Fibroblast of skin of abdomen (primary cell): ENCODE measurements at places on chromosomes 3 and 15.

DNA sequence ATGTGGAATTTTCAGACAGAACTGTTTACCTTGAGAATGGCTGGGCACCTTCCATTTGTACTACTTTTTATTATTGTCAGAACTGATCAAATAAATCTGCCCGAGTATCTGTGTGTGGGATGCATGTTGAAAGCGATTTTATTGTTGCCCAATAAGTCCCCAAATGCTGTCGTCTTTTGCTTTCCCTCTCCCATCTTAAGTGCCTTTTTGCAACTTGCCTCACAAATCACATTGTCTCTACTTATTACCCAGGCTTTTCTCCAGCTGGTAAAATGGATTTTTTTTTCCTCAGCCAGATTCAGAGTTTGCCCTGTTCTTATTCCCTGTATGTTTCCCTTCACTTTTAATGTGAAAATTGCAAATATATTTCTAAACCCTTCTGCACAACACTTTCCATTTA, 163.1 kb downstream of the CNTN4 start:
- DNase-seq = no peak

GRCh38 chr15:92917598-92918407, 17.7 kb downstream of the CHD2 start:
- DNase-seq = peak; percentile 91

- DNase-seq = no peak
Observed at GRCh38 chr3:166444756-166445155, 607.5 kb upstream of the BCHE start.

DNA sequence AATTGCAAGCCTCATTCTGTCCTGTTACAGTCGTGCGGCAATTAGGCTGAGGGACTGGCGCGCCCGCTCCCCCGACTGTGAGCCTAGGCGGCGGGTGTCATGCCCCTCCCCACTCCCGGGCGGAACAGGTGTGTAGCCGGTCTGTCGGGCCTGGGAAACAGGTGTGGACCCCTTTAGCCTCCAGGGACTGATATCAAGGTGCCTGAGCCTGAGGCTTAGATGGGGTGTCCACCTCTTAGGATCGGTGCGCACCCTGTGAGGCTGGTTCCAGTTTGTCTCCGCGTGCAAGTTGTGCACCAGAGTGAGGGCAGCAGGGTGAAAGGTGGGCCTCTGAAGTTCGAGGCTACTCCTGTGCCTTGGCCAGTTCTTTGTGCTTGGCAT, 686 bp downstream of the VPS8 start:
- no peak for DNase-seq

DNA sequence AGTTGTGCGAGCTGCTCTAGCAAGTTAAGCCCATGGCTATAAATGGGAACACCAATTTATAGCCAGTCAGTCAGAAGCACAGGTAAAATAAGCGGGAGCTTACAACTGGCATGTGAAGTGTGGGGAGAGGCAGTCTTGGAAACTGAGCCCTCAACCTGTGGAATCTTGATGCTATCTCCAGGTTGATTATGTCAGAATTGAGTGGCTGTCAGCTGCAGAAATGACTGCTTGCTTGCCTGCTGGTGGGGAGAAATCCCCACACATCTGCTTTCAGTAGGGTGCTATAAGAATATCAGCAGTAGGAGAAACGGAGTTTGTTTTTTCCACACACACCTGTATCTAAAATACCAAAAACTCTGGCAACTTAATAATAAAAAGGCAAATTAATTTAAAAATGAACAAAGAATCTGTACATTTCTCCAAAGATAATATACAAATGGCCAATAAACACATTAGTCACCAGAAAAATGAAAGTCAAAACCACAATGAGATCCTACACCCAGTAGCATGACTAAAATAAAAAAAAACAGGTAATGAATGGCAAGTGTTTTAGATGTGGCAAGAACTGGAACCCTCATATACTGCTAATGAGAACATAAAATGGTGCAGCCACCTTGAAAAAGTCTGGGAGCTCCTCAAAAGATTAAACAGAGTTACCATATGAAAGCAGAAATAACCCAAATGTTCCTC, 26.0 kb upstream of the MAP4 start:
- DNase-seq = no peak

- no peak for DNase-seq
Observed at GRCh38 chr3:112460519-112461195, 38.6 kb downstream of the BTLA start.

- DNase-seq = no peak
Observed at GRCh38 chr15:53225781-53226180, 435.6 kb upstream of the ONECUT1 start.

DNA sequence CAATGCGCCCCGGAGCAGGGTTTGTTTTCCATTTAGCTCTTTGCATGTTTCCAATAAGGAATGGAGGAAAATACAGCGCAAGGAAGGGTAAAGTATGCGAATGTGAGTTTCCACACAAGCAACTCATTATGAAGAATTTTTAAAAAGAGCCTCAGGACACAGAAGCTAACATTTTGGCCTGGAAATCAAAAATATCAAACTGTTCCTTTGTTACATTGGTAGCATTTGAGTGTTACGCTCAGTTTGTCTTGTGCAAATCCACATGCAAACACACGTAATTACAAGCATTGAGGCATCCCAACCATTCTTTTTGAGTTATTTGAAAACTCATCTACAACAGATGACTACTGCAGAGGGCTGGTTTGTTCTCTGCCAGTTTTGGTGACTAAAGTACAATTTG, 93.0 kb upstream of the SNRPA1 start:
- no peak for DNase-seq

GRCh38 chr15:41943543-41944312, 28.6 kb downstream of the EHD4 start:
- DNase-seq = no peak

DNA sequence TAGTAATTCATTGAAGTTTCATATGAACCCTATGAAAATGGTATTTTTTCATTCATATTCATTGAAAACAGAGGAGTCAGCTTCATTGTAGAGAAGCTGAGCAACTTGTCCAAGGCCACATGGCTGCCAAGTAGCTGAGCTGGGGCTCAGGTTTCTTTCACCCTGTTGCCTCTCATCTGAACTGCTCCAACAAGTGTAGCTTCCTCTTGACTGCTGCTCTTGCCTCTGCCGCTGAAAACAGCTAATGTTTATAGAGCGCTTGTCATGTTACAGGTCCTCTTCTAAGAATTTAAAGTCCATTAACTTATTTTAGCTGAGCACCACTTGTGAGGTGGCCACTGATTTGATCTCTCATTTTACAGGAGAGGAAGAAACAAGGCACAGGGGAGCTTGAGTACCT, 81.1 kb downstream of the PDCD6IP start:
- no peak for DNase-seq
